ENCODE measurements at places on chromosomes 2 and 18.

DNA sequence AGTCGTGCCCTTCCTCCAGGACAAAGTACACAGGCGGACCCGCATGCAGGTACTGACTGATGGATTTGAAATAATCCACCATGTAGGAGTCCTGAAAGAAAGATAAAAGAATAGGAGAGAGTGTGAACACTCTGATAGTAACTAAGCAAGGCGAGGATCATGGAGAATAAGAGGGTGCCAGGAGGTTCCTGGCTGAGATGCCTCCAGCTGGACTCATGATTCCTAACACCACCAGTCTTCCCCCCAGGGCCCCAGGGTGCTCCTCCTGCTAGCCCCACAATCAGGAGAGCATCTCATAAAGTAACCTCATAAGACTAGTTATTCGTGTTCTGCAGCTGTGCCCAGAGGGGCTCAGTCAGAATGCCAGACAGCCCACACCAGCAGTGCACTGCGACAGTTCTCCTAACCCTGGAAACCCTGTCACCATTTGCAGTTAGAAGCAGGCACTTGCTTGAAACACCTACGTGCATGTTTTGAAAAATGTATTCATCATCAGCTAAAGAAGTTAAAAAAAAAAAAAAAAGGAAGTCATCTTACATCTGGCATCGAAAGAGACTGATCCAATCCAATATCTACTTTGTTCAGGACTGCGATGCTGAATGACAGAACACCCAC, 36.7 kb downstream of the RMC1 start:
- no peak overlapping the region for H3K4me3 ChIP-seq
- DNase-seq: no peak
- peaks cover 43% of the 10 kb centered on the region for H3K36me3 ChIP-seq

GRCh38 chr2:3292416-3292815, 85.2 kb downstream of the EIPR1 start:
- H3K27me3 ChIP-seq: no peaks in the 10 kb centered on the region
- no peak overlapping the region for H3K27ac ChIP-seq
- peaks cover 3% of the 10 kb centered on the region for H3K36me3 ChIP-seq
- no peak overlapping the region for H3K4me3 ChIP-seq

DNA sequence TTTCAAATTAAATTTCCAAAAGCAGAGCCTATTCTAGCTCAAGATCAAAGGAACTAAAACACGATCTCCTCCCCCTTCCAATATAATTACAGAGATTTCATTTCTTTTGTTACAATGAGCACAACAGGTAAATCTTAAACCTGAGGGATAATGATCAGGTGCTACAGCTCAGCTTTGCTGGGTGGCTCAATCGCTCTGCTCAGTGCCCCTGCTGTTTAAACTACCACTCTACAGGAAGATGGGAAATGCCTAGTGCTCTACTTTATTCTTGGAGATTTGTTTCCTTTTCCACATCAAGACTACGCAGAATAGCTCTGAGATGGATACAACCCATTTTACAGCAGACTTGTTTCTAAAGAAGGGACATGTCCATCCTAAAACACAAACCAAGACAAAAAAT, 162.3 kb downstream of the TCF4 start:
- no peak overlapping the region for H3K4me3 ChIP-seq
- DNase-seq: no peak
- no peaks in the 10 kb centered on the region for H3K27me3 ChIP-seq
- H3K27ac ChIP-seq: no peak overlapping the region
- H3K4me1 ChIP-seq: no peaks in the 10 kb centered on the region

DNA sequence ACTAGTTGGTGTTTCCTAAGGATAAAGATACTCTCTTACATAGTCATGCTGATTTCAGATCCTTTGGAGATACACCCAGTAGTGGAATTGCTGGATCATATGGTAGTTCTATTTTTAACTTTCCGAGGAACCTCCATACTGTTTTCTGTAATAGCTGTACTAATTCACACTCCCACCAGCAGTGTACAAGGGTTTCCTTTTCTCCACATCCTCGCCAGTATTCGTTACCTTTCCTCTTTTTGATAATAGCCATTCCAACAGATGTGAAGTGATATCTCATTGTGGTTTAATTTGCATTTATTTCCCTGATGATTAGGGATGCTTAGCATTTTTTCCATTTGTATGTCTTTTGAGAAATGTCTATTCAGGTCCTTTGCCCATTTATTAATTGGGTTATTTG, 34.0 kb downstream of the ACTR2 start:
- peaks cover 67% of the 10 kb centered on the region for H3K36me3 ChIP-seq
- DNase-seq: no peak
- no peak overlapping the region for H3K4me3 ChIP-seq

Measured in HepG2 (cell line).